ENCODE measurements at places on chromosomes 16 and 17. TPM values are rescaled to one million over a fixed set of nuclear protein-coding genes. Genes with fewer than 3 reads are reported as not detected.
A peak's percentile ranks its signal among the peaks of the same experiment; 100 is the strongest.

DNA sequence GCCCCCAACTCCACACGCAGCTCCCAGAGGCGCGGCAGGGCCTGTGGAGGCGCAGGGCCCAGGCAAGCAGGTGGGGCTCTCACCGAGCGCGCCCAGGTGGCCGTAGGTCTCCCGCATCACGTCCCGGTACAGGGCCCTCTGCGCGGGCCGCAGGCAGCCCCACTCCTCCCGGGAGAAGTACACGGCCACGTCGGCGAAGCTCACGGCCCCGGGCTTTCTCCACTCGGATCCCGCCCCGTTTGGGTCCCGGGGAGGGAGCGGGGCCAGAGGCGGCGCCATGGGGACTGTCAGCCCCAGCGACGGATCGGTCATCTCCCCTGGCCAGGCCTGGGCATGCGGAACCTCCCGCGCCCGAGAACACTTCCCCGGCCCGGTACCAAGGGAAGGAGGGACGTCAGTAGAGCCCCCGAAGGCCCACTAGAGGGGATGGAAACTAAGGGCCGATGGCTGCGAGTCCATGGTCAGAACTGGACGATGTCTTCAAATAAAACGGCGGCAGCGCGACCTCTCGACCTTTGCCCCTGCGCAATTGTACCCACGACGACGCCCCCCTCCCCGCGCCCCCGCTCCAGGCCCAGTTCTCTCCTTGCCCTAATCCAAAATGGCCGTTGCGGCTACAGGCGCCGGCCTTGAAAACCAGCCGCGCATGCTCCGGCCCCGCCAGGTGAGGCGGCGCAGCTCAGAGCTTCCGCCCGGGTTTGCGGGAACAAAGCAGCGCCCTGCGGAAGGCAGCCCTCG lies at the start of gene ZNF747:
ZNF747 (minus strand) TSS at position 491 of the 738 bp plus-strand sequence; CDS start at position 312, 179 bp downstream.
- peak; percentile 87 for DNase-seq
- H3K36me3 ChIP-seq = peaks cover 2% of the 10 kb centered on the region

CHD9NB gene
- total RNA-seq = 1.0 TPM

DNA sequence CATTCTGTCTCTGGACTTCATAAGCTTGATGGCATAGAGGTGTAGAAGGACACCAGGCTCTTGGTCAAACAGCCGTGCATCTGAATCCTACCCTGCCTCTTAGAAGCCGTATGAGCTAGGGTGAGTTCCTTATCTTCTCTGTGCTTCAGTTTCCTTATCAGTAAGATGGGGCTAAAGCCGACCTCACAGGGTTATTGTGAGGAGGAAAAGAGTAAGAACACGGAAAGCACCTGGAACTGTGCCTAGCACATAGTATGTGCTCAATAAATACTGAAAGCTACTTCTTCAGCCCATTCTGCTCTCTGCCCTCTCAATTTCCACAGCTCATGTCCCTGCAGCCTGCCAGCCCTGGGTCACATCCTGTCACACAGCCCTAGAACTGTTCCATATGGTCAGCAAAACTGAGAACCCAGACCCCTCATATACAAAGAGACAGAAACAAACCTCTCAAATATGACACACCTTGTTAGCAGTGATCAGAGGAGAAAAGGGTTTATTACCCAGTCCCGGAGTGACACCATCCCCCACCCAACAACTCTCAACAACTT lies 17.0 kb upstream of the UBTF start:
- no peaks in the 10 kb centered on the region for H3K4me1 ChIP-seq
- H3K36me3 ChIP-seq = no peaks in the 10 kb centered on the region
- H3K27me3 ChIP-seq = no peaks in the 10 kb centered on the region
- H3K27ac ChIP-seq = no peak overlapping the region
- no peak overlapping the region for H3K4me3 ChIP-seq

DNA sequence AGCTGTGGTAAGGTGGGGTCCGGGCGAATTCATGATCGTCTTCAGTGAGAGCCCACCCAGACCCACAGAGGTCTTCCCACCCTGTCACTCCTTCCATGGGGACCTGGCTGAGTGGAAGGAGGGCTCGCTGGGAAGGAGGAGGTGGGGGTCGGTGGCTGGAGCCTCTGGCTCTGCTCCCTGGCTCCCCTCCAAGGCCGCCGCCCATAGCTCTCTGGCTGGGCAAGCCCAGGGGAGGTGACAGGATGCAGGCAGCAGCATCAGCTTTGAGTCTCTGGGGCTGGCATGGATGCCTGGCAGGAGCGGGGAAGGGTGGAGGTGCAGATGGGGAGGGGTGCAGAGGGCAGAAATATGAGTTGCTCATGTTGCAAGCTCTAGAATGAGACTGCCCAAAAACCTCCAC lies 147.0 kb downstream of the ENGASE start:
- no peaks in the 10 kb centered on the region for H3K36me3 ChIP-seq
- no peak overlapping the region for H3K27ac ChIP-seq
- DNase-seq = no peak
- H3K4me1 ChIP-seq = no peaks in the 10 kb centered on the region
- H3K4me3 ChIP-seq = no peak overlapping the region

GRCh38 chr17:740240-741017 lies 8.0 kb downstream of the TLCD3A start:
- no peak overlapping the region for H3K4me3 ChIP-seq
- H3K36me3 ChIP-seq = peaks cover 14% of the 10 kb centered on the region
- no peak for DNase-seq

DNA sequence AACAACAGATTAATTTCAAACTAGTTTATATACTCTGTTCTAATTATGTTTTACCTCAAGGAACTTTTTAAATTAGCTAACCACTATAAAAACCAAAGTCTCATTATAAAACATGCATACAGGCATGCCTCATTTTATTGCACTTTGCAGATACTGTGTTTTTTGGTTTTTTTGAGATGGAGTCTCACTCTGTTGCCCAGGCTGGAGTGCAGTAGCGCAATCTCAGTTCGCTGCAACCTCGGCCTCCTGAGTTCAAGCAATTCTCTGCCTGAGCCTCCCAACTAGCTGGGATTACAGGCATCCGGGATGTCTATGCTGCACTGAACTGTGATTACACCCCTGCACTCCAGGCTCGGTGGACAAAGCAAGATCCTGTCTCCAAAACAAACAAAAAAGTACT lies 8.8 kb upstream of the JPT1 start:
- no peak overlapping the region for H3K27ac ChIP-seq
- no peaks in the 10 kb centered on the region for H3K36me3 ChIP-seq
- no peaks in the 10 kb centered on the region for H3K27me3 ChIP-seq
- no peak overlapping the region for H3K4me3 ChIP-seq
- no peak for DNase-seq
- H3K4me1 ChIP-seq = no peaks in the 10 kb centered on the region

PHF12 gene
- 62.1 TPM for total RNA-seq

KRTAP4-9 gene
- not detected for total RNA-seq
